ENCODE measurements at places on chromosomes 13 and 19.

GRCh38 chr13:36089130-36089647 is 42.0 kb downstream of the DCLK1 start:
- DNase-seq = no peak

GRCh38 chr19:7263521-7263920 is 30.7 kb downstream of the INSR start:
- no peak for DNase-seq

DNA sequence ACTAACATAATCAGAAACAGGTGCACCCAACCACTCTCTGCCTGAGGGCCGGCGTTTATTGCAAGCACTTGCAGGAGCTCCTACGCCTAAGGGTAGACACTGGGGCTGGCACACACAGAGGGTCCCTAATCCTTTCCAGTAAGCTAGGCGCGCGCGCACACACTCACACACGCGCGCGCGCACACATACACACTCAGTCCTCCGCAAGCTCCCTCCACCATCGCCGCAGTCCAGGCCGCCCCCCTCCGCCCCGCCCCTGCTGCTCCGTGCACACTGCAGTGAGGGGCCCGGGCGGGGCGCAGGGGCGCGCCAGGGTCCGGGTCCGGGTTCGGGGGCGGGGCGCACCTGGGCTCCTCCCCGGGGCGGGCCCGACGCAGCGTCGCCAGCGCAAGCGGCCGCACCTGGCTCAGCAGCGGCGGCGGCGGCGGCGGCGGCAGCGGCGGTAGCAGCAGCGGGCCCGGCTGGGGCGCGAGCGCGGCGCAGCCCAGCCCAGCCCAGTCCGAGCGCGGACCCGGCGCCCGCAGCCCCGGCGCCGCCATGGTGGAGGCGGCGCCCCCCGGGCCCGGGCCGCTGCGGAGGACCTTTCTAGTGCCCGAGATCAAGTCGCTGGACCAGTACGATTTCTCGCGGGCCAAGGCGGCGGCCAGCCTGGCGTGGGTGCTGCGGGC is at the start of gene CAMSAP3:
CAMSAP3 (plus strand) TSS at position 398 of the 668 bp plus-strand sequence; CDS start at position 538, 140 bp downstream.
- peak; percentile 27 for DNase-seq

GRCh38 chr13:31334994-31335557 is 135.3 kb downstream of the B3GLCT start:
- no peak for DNase-seq

- DNase-seq = no peak
Observed at GRCh38 chr19:11268783-11269267, 6.5 kb upstream of the DOCK6 start.

GRCh38 chr19:22140356-22140755 is 56.4 kb downstream of the ZNF676 start:
- no peak for DNase-seq

DNA sequence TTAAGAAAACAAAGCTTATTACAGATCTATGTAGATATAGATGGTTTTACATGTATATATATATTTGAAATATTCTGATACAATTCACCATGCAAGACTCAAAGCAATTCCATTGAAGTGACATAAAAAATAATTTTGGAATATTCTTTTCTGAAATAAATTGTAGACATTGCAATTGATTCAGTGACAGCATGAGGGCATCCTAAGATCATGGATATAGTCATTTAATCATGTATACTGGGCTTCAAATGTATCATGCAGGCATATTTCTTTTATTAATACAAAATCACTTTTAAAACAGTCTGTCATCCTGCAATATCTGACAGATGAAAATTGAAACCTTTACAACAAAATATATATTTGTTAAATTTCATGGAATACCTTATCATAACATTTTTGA is 286.7 kb upstream of the SLITRK6 start:
- no peak for DNase-seq

DNA sequence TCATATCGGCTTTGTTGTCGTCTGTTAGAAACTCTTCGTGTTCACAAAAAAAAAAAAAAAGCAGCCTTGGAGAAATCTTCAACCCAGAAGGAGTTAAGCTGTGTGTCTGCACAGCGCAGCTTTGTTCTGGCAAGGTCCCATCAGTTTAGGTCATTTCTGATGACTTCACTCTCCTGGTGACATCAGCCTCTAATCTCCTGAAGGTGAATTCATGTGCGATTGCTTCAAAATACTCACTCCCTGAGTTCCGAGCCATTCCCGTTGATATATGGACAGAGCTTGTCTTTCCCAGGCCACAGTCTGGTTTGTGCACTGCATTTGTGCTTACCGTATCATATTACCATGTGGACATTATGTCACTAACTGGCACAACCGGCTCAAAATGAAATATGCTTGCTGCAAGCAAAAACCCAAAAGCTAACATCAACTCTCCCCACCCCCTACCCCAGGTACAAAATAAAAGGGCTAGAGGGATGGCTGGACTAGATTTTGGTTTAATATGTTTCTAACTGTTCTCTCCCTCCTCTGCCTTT is 342.4 kb downstream of the KCNRG start:
- DNase-seq = no peak

All from activated naive CD8-positive, alpha-beta T cell treated with anti-CD3 and anti-CD28 coated beads, Interleukin-2, amount 50 U/mL, for 16 hours (primary cell).